ENCODE measurements at places on chromosomes 12 and 14.

DNA sequence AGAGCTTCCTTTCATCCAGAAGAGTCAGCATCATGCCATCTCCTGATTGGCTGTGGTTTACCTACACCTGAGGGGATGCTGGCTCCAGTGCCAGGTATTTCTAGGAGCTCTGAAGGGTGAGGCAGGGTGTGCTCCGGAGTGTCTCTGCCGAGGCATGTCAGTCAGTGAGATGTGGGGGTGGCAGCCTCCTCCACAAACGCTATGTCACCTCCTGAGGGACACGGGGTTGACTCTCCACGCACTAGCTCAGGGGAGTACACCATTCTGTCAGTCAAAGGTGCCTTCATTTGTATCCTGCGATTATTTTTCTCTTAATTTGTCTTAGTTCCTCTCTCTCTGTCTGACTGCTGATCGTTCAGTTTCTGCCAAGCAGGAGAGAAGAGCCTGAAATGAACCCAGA is 604.5 kb downstream of the VRK1 start:
- no peaks in the 10 kb centered on the region for H3K27me3 ChIP-seq
- no peaks in the 10 kb centered on the region for H3K4me1 ChIP-seq
- H3K36me3 ChIP-seq = no peaks in the 10 kb centered on the region

- H3K4me1 ChIP-seq = no peaks in the 10 kb centered on the region
- no peak for DNase-seq
- H3K4me3 ChIP-seq = no peak overlapping the region
- no peaks in the 10 kb centered on the region for H3K27me3 ChIP-seq
- no peaks in the 10 kb centered on the region for H3K36me3 ChIP-seq
- H3K27ac ChIP-seq = no peak overlapping the region
These were observed 122.6 kb downstream of the ESRRB start for GRCh38 chr14:76498463-76498935.

- peaks cover 14% of the 10 kb centered on the region for H3K4me1 ChIP-seq
- H3K36me3 ChIP-seq = no peaks in the 10 kb centered on the region
These were observed 32.1 kb upstream of the FRMD6 start for GRCh38 chr14:51619561-51619960.

DNA sequence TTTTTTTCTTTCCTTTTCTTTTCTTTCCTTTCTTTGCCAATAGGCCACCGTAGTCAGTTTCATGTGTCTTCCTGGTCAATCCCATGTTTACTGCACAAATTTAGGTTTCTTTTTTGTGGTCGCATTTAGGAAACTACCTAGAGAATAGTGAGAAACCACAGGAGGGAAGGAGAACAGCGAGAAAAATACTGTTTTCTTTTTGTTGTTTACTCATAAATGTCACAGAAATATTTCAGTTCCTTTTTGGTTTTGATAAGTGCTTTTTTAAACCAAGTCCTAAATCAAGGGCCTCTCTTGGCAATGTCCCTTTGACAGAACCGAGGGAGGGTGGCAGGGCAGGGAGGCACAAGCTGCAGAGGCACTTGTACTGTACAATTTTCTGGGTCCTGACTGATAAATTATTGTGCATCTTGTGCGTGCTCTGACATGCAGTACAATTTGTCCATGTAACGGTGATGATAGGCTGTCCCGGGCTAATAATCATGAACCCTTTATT is 326.1 kb downstream of the CACNA1C start:
- H3K36me3 ChIP-seq = no peaks in the 10 kb centered on the region
- no peak for DNase-seq
- H3K27me3 ChIP-seq = no peaks in the 10 kb centered on the region
- no peak overlapping the region for H3K4me3 ChIP-seq

GRCh38 chr14:75258079-75258802 is 20.4 kb upstream of the FOS start:
- no peaks in the 10 kb centered on the region for H3K27me3 ChIP-seq
- H3K36me3 ChIP-seq = no peaks in the 10 kb centered on the region
- peak overlapping the region; percentile 94 for H3K27ac ChIP-seq
- H3K4me1 ChIP-seq = peaks cover 47% of the 10 kb centered on the region
- H3K4me3 ChIP-seq = peak overlapping the region; percentile 52

DNA sequence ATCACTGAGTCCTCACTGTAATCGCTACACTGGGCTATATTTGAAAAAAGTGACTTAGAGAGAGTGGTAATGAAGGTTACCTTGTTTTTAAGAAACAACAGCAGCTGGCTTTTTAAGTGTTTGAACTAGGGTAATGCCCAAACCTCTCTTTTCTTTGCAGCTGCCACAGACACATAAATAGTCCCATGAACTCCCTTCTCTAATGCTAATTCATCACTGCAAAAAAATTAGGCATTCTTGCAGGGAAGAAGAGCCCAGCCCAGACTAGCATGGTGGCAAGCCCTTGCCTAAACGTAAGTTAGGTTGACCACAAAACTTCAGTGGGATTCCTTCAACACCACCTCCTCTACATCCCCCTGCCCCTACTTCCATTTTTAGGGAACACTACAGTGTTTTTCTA is 17.9 kb upstream of the MED6 start:
- no peak overlapping the region for H3K4me3 ChIP-seq
- H3K36me3 ChIP-seq = no peaks in the 10 kb centered on the region
- DNase-seq = no peak
- H3K27ac ChIP-seq = no peak overlapping the region
- H3K27me3 ChIP-seq = no peaks in the 10 kb centered on the region
- H3K4me1 ChIP-seq = no peaks in the 10 kb centered on the region

DNA sequence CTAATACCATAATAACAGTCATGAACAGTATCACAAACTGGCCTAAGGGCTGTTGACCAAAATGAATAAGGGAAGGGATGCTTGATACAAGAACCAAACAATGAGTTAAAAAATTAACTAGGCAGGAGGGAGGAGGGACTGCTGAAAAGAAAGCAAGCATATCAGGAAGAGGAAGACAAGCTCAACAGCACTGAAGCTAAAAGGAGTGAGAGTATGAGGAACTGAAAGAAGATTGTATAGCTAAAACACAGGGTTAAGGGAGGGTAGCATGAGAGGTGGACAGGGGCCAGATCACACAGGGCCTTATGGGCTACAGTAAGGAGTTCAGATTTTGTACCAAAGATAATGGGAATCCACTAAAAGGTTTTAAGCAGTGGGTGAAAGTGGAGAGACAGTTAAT is 34.1 kb downstream of the ITGA7 start:
- no peaks in the 10 kb centered on the region for H3K36me3 ChIP-seq
- no peak overlapping the region for H3K27ac ChIP-seq
- DNase-seq = no peak
- H3K4me3 ChIP-seq = no peak overlapping the region
- no peaks in the 10 kb centered on the region for H3K27me3 ChIP-seq

GRCh38 chr12:87982208-87982607 is 47.0 kb downstream of the C12orf50 start:
- H3K4me3 ChIP-seq = no peak overlapping the region
- H3K27ac ChIP-seq = no peak overlapping the region
- H3K27me3 ChIP-seq = no peaks in the 10 kb centered on the region
- no peaks in the 10 kb centered on the region for H3K4me1 ChIP-seq
- no peak for DNase-seq

GRCh38 chr14:81311778-81312177 is 88.3 kb downstream of the STON2 start:
- no peak overlapping the region for H3K27ac ChIP-seq
- H3K4me1 ChIP-seq = peaks cover 19% of the 10 kb centered on the region
- H3K4me3 ChIP-seq = no peak overlapping the region
- DNase-seq = no peak
- no peaks in the 10 kb centered on the region for H3K27me3 ChIP-seq

GRCh38 chr12:104094284-104094683 is 30.0 kb downstream of the HCFC2 start:
- no peak overlapping the region for H3K27ac ChIP-seq
- DNase-seq = no peak
- no peaks in the 10 kb centered on the region for H3K27me3 ChIP-seq
- H3K36me3 ChIP-seq = no peaks in the 10 kb centered on the region
- H3K4me3 ChIP-seq = no peak overlapping the region

- no peak overlapping the region for H3K4me3 ChIP-seq
- no peaks in the 10 kb centered on the region for H3K4me1 ChIP-seq
- no peaks in the 10 kb centered on the region for H3K27me3 ChIP-seq
- no peaks in the 10 kb centered on the region for H3K36me3 ChIP-seq
- no peak for DNase-seq
These were observed 128.9 kb upstream of the CCND2 start for GRCh38 chr12:4144676-4145075.

DNA sequence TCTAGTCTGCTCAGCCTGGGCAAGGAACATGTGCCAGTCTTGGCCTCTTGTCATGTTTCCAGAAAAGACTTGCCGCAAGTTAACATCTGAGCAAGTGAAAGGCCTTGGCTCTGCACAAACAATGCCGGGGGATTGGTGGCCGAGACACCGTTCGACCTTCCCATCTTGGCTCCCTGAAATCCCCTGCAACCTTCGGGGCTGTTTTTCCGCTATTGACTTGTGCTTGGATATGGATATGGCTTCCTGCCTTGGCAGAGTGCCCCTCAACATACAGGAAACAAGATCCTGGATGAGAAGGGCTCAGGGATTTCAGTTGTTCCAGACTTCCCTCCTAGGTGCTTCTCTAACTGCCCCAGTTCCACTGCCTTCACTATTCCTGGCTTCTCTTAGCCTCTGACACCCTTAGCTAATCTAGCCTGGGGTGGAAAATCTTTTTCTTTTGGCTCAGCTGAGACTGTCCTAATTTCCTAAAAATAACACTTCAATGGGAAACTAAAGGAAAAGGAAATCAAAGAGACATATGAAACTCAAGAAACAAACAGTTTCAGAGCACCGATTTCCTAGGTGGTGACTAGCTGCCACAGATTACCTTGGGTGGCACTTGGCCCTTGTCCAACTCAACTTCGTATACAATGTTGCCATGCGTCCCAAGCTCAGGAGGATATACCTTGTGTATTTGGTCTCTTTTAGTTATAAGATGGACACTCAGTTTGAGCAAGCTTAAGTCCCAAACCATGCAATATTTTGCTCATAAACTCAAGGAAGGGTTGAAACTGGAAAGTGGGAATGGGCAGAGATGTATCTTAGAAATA is 33.9 kb downstream of the RDH12 start:
- no peaks in the 10 kb centered on the region for H3K36me3 ChIP-seq
- H3K4me3 ChIP-seq = no peak overlapping the region
- DNase-seq = no peak
- peaks cover 5% of the 10 kb centered on the region for H3K4me1 ChIP-seq
- H3K27ac ChIP-seq = no peak overlapping the region

DNA sequence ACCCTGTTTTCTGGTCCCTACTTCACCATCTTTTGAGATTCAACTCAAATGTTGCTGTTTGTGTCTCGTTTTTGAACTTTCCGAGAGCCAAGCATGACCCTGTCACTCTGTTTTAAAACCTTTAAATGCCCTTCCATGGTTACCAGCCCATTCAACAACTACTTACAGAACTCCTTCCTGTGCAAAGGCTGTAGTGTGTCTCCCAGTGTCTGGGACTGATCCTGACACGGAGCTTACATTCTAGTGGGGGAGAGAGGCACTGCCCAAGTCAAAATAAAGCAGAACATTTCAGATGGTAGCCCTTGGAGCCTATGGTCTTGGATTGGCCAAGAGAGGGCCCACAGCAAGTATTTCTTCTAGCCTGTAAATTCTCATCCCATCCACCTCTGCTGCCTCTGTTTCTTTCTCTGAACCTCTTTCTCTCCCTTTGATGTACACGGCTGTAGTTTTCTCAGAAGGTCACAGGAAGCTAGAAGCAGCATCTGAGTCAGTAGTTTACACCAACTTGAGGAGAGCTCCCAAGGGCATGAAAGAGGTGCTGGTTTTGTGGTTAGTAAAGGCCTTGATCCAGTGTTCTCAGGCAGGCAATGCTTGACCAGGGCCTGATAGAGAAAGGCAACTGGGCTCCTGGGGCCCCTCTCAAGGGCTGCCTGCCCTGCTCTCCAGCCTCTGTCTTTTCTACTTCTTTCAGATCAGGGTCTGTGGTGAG is 42.3 kb upstream of the SLC24A4 start:
- H3K4me1 ChIP-seq = no peaks in the 10 kb centered on the region
- no peak for DNase-seq
- H3K4me3 ChIP-seq = no peak overlapping the region
- no peaks in the 10 kb centered on the region for H3K27me3 ChIP-seq
- H3K36me3 ChIP-seq = no peaks in the 10 kb centered on the region
